NCI-H2081 (cell line): ENCODE measurements at places on chromosomes 5 and 9.

- DNase-seq = no peak
These were observed 147.5 kb downstream of the LURAP1L start for GRCh38 chr9:12922224-12922866.

DNA sequence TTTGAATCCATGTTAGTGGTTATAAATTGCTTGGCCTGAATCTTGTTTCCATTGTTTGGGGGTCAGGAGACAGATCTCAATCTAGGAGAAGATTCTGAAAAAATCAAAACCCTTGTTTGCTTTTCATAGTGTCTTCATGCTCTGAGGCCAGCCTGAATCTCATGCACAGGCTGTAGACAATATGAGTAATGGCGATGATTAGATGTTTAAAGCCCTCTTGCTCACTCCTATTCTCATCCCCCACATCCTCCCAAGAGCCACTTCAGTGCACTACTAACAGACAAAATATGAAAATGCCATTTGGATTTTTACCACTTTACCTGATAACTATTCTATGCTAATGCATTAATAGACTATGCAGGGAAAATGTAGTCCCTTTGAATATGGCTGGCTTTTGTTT lies 129.4 kb downstream of the NUDT12 start:
- DNase-seq = no peak

- no peak for DNase-seq
These were observed 60.0 kb downstream of the PAM start for GRCh38 chr5:102815084-102815483.

GRCh38 chr5:147344861-147345260 lies 110.0 kb downstream of the STK32A start:
- no peak for DNase-seq

DNA sequence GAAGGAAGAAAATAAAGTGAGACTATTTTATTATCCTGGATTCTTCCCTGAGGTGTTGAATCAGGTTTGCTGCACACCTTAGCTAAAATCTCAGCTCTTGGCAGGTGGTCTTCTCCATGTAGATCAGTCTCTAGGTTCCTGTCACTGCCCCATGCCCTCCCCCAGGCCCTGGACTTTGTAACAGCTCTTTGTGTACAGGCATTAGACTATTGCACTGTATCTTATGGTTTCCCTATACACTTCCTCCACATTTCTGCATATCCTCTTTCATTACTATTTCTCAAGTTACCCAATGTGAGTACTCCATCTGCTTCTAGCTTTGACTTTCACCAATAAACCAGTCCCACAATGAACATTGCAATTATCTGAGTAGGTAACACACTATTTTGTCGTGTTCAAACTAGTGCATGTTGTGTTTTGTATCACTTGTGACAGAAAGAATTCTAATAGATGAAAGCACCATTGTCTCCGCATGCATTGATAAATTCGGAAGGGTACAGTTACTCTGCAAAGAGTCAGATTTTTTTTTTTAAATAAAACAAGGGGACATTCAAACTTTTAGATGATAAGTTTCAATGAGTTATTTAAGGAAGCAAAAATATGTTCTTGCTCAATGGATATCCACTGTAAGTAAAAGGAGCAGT lies 1348.7 kb upstream of the C9orf72 start:
- no peak for DNase-seq

- no peak for DNase-seq
These were observed 79.4 kb downstream of the NPR3 start for GRCh38 chr5:32790411-32790951.

DNA sequence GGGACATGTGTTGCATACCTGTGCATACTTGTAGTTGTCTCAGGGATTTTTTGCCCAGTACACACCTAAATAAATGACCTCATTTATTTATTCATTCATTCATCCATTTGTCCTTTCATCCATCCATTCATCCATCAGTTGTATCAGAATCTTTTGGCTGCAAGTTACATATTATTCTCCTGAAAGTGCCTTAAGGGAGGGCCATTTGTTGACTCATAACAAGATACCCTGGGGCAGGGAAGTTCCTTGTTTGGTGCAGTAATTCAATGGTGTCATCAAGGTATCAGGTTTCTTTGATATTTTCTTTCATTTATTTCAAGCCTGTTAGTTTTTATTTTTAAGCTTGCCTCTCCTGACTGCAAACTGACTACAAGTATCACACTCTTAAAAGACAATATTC lies 597.9 kb upstream of the TLE4 start:
- DNase-seq = peak; percentile 70

DNA sequence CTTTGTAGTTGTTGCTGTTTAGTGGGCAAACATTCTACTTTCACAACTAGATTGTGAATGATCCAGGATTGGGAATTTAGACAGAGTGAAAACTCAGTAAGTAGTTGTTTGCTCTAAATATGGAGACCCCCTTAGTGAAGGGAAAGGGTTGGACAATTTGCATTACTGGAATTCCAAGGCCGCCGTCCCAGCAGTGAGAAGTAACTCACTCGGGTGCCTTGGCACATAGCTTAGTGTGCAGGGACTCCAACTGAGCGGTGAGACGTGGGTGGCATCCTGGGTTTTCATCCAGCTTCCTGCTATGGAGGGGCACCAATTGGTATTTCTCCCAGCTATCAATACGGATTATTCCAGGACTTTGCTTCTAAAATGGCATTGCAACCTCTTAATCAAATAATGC lies 69.7 kb upstream of the FCN1 start:
- DNase-seq = no peak

DNA sequence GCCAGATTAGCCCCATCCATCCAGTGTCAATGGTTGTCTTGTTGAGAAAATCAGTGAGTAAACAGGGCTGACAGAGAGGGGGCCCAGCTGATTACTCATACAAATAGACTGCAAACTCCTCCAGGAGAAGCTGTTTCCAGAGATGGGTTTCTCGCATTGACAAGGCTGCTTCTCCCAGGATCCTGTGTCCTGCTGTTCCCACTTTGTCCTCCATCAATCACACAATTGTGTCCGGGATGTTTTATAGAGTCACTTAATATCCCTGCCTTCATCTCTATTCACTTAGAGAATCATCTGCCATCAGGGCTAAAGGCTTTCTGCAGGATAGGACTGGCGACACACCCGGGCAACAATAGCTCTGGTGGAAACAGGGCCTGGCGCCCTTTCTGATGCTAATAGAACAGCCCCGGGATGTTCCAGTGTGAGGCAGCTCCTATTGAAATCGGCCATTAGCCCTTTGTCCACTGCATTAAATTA lies 71.7 kb upstream of the TBCA start:
- DNase-seq = peak; percentile 42

GRCh38 chr5:17228821-17229291 lies 11.4 kb downstream of the BASP1 start:
- DNase-seq = no peak

GRCh38 chr9:75921391-75922127 lies 31.1 kb downstream of the PCSK5 start:
- DNase-seq = no peak

DNA sequence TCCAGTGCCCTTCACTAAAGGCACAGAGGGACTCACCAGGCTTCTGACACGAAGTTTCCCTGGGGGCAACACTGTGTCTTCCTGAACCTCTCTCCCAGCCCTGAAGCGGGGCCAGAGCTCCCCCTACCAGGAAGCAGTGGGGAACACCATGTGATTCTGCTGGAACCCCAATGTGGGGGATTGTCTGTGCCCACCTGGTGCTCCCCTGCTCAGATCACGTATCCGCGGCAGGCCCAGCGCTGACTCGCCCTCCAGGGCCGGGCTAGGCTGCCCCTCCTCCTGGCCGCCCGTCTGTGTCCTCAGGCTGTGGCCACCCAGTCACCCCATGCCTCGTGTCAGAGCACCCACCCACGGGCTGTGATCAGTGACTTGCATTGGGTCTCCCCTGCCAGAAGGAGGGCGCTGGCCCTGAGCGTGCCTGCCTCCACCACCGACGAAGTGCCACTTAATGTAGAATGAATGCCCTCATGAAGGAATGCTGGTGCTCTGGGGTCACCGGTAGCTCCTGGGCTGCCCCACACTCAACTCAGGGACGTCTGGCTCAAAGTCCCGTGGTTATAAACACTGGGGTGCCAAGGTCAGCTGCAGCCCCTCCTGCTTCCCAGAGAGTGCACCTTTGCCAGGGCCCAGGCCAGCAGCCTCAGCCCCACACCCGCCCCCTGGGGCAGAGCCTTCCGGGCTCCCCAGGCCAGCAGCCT lies 22.1 kb downstream of the SARDH start:
- DNase-seq = peak; percentile 40

DNA sequence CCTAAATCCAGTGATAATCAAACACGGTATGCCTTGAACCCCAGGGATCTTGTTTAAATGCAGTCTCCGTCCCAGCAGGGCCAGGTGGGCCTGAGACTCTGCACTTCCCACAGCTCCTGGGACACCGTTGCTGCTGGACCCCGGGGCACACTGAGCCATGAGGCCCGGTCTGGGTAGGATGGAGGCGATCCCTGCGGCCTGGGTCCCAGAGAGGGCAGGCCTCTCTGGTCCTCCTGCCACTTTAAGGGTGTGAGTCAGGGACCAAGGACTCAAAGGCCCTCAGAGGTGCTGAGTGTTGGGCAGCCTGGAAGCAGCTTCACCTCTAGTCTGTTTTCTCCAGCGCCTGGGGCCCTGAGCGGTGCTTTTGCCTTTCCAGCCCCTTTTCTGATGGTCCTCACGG lies 34.1 kb upstream of the SLC9A3 start:
- DNase-seq = no peak

DNA sequence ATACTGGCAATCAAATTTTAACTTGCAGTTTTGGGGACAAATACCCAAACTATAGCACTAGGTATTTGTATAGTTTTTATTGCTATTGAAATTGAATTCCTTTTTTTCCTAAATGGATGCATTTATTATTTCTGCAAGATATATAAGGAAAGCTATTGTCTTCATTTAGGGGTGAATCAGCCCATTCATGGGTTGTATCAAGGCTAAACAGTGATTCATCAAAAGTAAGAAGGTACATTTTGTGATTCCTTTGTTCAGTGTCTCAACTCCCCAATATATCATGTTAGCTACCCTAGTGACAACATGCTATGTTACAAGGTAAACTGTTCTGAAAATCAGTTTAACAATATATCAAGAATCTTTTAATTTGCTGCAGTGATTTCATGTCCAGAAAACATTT lies 185.7 kb downstream of the PLK2 start:
- no peak for DNase-seq

DNA sequence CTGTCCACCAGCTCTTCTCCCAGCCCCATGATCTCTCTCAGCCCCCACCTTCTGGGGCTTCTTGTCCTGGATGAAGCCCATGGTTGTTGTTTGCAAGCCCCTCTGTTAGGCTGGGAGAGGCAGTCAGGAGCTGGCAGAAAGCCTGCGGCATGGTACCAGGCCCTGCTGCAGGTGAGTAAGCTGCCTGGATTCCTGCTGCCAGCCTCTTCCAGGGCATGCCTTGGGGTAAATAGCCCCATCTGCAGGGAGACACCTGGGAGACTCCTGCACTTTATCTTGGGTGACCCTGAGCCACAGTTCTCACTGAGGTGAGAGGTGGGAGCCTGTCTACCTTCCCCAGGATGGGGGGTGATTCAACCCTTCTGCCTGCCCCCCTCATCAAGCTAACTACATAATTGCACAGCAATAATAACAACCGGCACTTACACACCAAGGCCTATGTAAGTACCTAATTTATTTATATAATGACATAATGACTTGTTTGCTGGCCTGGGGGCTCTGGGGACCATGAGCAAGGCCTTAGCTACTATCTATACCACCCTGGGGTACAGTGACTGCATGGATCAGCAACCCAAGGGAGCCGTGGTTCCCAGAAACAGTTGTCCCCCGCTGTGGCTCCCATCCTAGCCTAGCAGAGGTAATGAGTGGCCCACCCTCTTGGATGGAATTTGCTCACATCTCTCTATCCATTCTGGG lies 116.0 kb downstream of the PSD2 start:
- no peak for DNase-seq

- no peak for DNase-seq
These were observed 796 bp downstream of the TRIM52 start for GRCh38 chr5:181259974-181260719.

DNA sequence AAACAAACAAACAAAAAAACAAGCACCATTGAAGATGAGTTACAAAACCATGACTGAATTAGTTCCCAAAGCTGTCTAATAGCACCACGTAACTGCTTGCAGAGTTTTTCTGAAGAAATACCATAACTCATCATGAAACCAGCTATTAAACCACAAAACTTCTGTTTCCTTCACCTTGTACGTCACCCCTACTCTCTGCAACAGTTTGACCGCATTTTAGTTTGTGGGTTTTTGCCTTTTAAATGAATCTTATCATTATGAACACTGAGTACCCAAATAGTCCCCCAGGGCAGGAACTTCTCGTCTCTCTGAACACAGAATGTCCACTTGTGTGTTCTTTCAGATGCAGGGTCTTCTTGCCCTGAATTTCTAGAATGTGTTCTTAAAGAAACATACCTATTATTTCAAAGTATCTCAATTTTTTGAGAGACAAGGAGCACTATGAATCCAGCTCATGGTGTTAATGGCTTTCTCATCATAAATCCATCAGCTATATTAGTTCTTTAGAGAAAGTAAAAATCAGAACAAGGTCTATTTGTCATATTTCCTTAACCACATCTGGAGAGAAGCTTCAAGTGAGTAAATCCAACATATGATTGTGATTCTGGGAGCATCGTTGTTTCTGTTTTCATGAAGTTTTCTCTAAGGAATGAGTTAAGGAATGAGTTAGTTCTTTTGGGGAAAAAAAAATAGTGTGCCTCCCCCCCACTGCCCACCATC lies 210.6 kb downstream of the AUH start:
- no peak for DNase-seq

DNA sequence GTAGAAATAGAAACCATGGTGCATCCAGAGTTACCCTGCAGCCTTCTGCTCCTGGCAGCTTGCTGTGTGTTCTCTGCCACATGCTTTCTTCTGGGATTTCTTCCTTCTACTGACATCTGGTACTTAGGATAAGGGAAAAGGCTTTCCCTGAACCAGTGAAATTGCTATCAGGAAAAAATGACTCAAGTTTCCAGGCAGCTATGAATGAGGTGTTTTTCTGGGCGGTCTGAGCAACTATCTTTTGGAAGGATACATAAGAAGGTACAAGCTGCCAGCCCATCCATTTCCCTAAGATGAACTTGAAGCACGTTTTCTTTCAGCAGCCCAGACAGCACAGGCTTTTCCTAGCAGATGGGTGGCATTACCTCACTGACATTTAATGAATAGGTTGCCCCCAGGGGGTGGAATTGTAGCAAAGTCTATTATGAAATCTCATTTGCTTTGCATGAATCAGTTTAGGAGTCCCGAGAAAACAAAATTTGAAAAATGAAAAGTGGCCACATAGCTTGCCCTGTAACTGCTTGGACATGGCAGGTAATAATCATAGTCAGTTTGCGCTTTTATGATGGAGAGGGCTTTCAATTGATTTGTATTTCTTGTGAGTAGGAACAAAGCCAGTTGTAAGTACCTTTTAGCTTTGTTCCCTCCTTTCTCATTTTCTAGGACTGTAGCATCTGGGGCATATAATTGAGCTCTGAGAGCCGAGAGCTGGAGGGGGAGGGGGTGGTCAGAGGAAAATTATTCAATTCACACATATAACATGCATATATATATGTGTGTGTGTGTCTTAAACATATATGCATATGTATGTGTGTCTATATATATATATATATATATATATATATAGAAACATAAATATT lies 108.5 kb downstream of the C9orf152 start:
- peak; percentile 53 for DNase-seq

- no peak for DNase-seq
These were observed 50.5 kb downstream of the HSD17B3 start for GRCh38 chr9:96251451-96251850.

- DNase-seq = no peak
These were observed 22.2 kb upstream of the CXCL14 start for GRCh38 chr5:135600971-135601381.

- no peak for DNase-seq
These were observed 36.7 kb downstream of the RNF44 start for GRCh38 chr5:176500511-176500910.
